ENCODE measurements at places on chromosomes 3 and 15. TPM values are rescaled to one million over a fixed set of nuclear protein-coding genes. Genes with fewer than 3 reads are reported as not detected.
A peak's percentile ranks its signal among the peaks of the same experiment; 100 is the strongest.

The UBXN7 gene
- total RNA-seq, result 56.3 TPM

The TRH gene
- total RNA-seq, result not detected

DNA sequence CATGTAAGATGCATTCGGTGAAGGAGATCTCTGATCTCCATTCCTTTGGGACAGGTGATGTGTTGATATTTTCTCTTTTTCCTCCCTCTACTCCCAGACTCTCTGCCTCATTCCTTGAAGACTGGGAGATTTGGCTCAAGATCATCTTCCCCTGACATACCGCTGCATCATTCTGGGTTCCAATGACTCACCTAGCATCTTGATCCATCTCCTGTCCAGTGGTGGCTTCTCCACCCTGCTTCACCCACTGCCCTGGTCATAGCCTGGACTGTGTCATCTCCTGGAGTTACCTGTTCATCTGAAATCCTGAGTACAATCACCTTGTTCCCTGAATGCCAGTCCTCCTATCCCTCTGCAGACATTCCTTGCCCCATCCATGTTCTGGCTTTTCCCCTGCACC, 57.4 kb upstream of the TRAK1 start:
- DNase-seq, result no peak
- no peaks in the 10 kb centered on the region for H3K27me3 ChIP-seq
- H3K4me3 ChIP-seq, result no peak overlapping the region
- no peaks in the 10 kb centered on the region for H3K36me3 ChIP-seq
- peaks cover 54% of the 10 kb centered on the region for H3K4me1 ChIP-seq

GRCh38 chr15:57537072-57537471, 54.6 kb upstream of the MYZAP start:
- no peak overlapping the region for H3K4me3 ChIP-seq
- H3K36me3 ChIP-seq, result no peaks in the 10 kb centered on the region
- no peak for DNase-seq
- H3K4me1 ChIP-seq, result peaks cover 9% of the 10 kb centered on the region

GRCh38 chr15:96326328-96327154, 4.0 kb upstream of the NR2F2 start:
- no peaks in the 10 kb centered on the region for H3K4me1 ChIP-seq
- DNase-seq, result peak; percentile 46
- peak overlapping the region; percentile 41 for H3K4me3 ChIP-seq
- H3K36me3 ChIP-seq, result no peaks in the 10 kb centered on the region
- H3K27ac ChIP-seq, result peak overlapping the region; percentile 94

DNA sequence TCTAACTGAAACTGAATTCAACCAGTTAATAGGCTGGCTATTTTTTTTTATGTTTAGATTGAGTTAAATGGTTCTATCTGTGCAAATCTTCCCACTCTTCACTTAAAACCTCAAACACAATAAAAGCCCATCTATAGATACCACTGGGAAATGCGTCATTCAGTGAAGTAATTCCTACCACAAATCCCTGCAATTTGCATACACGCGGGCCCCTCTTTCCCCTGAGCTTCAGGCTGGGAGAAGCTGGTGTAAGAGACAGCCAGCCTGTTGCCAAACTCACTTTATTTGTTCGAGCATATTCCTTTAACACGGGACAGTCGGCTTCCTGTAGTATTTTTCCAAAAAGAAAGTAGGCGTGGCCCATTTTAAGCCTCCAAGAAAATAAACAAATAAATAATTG, 26.0 kb upstream of the MCTP2 start:
- DNase-seq, result no peak
- H3K27me3 ChIP-seq, result no peaks in the 10 kb centered on the region
- no peak overlapping the region for H3K4me3 ChIP-seq
- H3K4me1 ChIP-seq, result peaks cover 26% of the 10 kb centered on the region
- no peaks in the 10 kb centered on the region for H3K36me3 ChIP-seq

GRCh38 chr3:9864200-9864927, 15.7 kb downstream of the CIDEC start:
- no peaks in the 10 kb centered on the region for H3K27me3 ChIP-seq
- H3K27ac ChIP-seq, result peak overlapping the region; percentile 26
- DNase-seq, result peak; percentile 67

GRCh38 chr3:171777596-171777995, 32.7 kb downstream of the PLD1 start:
- no peak overlapping the region for H3K4me3 ChIP-seq
- peak overlapping the region; percentile 81 for H3K27ac ChIP-seq
- H3K27me3 ChIP-seq, result no peaks in the 10 kb centered on the region
- H3K4me1 ChIP-seq, result no peaks in the 10 kb centered on the region
- no peaks in the 10 kb centered on the region for H3K36me3 ChIP-seq

GRCh38 chr3:191170097-191170496, 28.9 kb upstream of the OSTN start:
- H3K27ac ChIP-seq, result no peak overlapping the region
- no peak overlapping the region for H3K4me3 ChIP-seq
- DNase-seq, result no peak

The CDC25A gene
- total RNA-seq, result 2.8 TPM

- DNase-seq, result no peak
- H3K27ac ChIP-seq, result no peak overlapping the region
Measured at GRCh38 chr3:165788531-165788930, 48.7 kb downstream of the BCHE start.

- no peaks in the 10 kb centered on the region for H3K27me3 ChIP-seq
- no peak overlapping the region for H3K27ac ChIP-seq
- H3K4me1 ChIP-seq, result peaks cover 9% of the 10 kb centered on the region
- no peak overlapping the region for H3K4me3 ChIP-seq
- H3K36me3 ChIP-seq, result peaks cover 11% of the 10 kb centered on the region
Measured at GRCh38 chr15:44435893-44436667, 8.7 kb downstream of the CTDSPL2 start.

The PLA1A gene
- 14.5 TPM for total RNA-seq

The TRIM69 gene
- 26.6 TPM for total RNA-seq

Measured in left lung (tissue), 14 donors.